ENCODE measurements at places on chromosomes 13 and 19. TPM values are rescaled to one million over a fixed set of nuclear protein-coding genes. Genes with fewer than 3 reads are reported as not detected.

Gene NMRK2
- not detected for polyA plus RNA-seq

Gene DAZAP1
- polyA plus RNA-seq: 7.7 TPM

- no peak overlapping the region for H3K4me3 ChIP-seq
- no peaks in the 10 kb centered on the region for H3K4me1 ChIP-seq
These were observed 24.1 kb upstream of the CEACAM20 start for GRCh38 chr19:44553478-44554171.

- no peak overlapping the region for H3K4me3 ChIP-seq
- DNase-seq: no peak
- no peaks in the 10 kb centered on the region for H3K36me3 ChIP-seq
- no peaks in the 10 kb centered on the region for H3K27me3 ChIP-seq
These were observed 28.4 kb downstream of the ARID3A start for GRCh38 chr19:954272-954671.

Gene FXYD3
- not detected for polyA plus RNA-seq

Gene HSD11B1L
- 4.0 TPM for polyA plus RNA-seq

Gene LCP1
- polyA plus RNA-seq: 1,545 TPM

GRCh38 chr13:58666331-58666730, 1034.8 kb downstream of the PCDH17 start:
- H3K36me3 ChIP-seq: no peaks in the 10 kb centered on the region
- no peak for DNase-seq
- H3K4me1 ChIP-seq: no peaks in the 10 kb centered on the region
- H3K27ac ChIP-seq: no peak overlapping the region

- no peaks in the 10 kb centered on the region for H3K27me3 ChIP-seq
- no peak overlapping the region for H3K4me3 ChIP-seq
- no peak overlapping the region for H3K27ac ChIP-seq
- DNase-seq: no peak
These were observed 28.0 kb downstream of the FRY start for GRCh38 chr13:32059511-32059984.

Gene CGB2
- not detected for polyA plus RNA-seq

Gene KLHL1
- polyA plus RNA-seq: not detected

GRCh38 chr13:103931331-103931845, 865.2 kb upstream of the SLC10A2 start:
- H3K27ac ChIP-seq: no peak overlapping the region
- H3K27me3 ChIP-seq: no peaks in the 10 kb centered on the region
- H3K4me1 ChIP-seq: no peaks in the 10 kb centered on the region
- no peaks in the 10 kb centered on the region for H3K36me3 ChIP-seq

- no peaks in the 10 kb centered on the region for H3K36me3 ChIP-seq
- peaks cover 5% of the 10 kb centered on the region for H3K4me1 ChIP-seq
- no peak overlapping the region for H3K27ac ChIP-seq
These were observed 19.3 kb upstream of the KCTD15 start for GRCh38 chr19:33777351-33777750.

DNA sequence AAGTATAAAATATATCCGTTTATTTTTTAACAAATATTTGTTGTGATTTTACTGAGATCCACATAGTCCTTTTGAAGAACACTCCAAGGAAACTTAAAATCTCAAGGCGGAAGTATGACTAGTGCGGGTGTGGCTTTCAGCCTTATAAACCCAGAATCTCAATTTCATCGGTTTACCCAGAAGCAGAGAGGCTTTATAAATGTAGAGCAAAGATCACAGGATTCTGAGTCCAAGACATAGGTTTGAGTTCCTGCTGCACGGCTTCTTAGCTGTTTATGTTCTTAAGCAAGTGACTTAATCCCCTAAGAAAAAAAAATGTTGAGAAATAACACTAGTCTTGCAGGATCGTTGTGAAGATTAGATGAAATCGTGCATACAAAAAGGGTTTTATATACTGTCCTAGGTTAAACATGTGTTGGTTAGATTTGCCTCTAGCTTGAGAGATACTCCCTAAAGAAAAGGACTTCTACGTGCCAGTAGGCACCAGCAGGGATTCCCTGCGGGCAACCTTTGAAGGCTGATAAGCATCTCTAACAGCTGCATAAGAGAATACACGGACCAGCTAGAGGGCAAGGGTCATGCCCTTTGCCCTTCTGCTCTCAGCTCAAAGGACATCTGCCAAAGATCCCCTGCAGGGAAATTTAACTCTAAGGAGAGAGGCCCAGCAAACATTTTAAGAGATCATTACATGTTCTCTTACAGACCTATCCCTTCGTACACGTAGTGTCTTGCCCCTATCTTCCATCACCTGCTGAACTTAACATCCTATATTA, 130.4 kb upstream of the MIR17HG start:
- no peaks in the 10 kb centered on the region for H3K36me3 ChIP-seq
- no peak for DNase-seq
- no peak overlapping the region for H3K4me3 ChIP-seq
- no peaks in the 10 kb centered on the region for H3K27me3 ChIP-seq

- no peak overlapping the region for H3K4me3 ChIP-seq
- no peaks in the 10 kb centered on the region for H3K4me1 ChIP-seq
- H3K27me3 ChIP-seq: no peaks in the 10 kb centered on the region
- no peaks in the 10 kb centered on the region for H3K36me3 ChIP-seq
These were observed 155.6 kb upstream of the IRS2 start for GRCh38 chr13:109941951-109942350.

- no peaks in the 10 kb centered on the region for H3K36me3 ChIP-seq
- no peak for DNase-seq
- H3K27me3 ChIP-seq: no peaks in the 10 kb centered on the region
- no peak overlapping the region for H3K4me3 ChIP-seq
- H3K27ac ChIP-seq: no peak overlapping the region
These were observed 140.7 kb upstream of the RFC3 start for GRCh38 chr13:33677215-33677614.

DNA sequence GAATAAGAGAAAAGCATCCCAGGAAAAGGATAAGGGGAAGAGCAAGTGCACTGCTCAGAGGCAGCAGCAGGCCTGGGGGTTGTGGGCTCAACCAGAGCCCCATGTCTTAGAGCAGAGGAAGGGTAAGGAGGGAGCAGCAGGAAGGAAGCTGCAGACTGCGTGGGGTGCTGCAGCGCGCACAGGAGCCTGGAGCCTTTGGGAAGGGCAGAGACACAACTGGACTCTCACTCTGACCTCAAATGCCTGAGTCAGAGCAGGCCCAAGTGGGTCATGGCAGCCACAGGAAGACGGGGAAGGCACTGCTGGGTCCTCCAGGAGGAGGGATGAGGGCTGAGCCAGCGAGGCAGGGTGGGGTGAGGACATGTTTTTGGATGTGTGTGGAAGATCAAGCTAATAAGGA, 31.6 kb downstream of the SIGLEC7 start:
- H3K4me3 ChIP-seq: no peak overlapping the region
- H3K36me3 ChIP-seq: no peaks in the 10 kb centered on the region
- H3K27ac ChIP-seq: no peak overlapping the region

Gene RGL3
- not detected for polyA plus RNA-seq

Gene TSHZ3
- 1.1 TPM for polyA plus RNA-seq

GRCh38 chr13:30429721-30430694, 7.7 kb downstream of the UBE2L5 start:
- no peaks in the 10 kb centered on the region for H3K36me3 ChIP-seq
- H3K4me1 ChIP-seq: no peaks in the 10 kb centered on the region
- H3K27ac ChIP-seq: no peak overlapping the region
- H3K4me3 ChIP-seq: no peak overlapping the region
- no peaks in the 10 kb centered on the region for H3K27me3 ChIP-seq

Gene CCDC169
- not detected for polyA plus RNA-seq

DNA sequence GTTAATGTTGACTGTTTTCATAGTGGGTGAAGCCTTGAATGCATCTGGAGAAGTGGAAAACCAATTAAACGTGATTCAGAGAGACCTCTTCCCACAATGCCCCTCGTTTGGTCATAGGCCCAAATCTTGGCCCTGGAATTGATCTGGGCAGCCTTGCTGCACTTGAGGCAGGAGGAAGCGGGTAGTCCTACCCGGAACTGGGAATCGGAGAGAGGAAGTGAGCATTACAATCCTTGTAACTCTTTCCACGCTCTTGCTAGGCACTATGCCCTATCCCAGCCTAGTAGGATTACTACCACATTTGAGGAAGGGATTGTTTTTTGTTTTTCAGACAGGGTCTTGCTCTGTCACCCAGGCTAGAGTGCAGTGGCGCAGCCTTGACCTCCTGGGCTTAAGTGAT, 3.6 kb downstream of the KCNK6 start:
- no peak for DNase-seq
- H3K4me3 ChIP-seq: no peak overlapping the region
- peaks cover 7% of the 10 kb centered on the region for H3K36me3 ChIP-seq
- H3K4me1 ChIP-seq: peaks cover 27% of the 10 kb centered on the region
- no peaks in the 10 kb centered on the region for H3K27me3 ChIP-seq
- H3K27ac ChIP-seq: no peak overlapping the region

Gene ZNF556
- polyA plus RNA-seq: not detected

- no peak overlapping the region for H3K4me3 ChIP-seq
- no peaks in the 10 kb centered on the region for H3K36me3 ChIP-seq
- H3K27ac ChIP-seq: no peak overlapping the region
- peaks cover 5% of the 10 kb centered on the region for H3K27me3 ChIP-seq
These were observed 72.9 kb downstream of the NHLRC3 start for GRCh38 chr13:39111145-39111544.

Gene C19orf81
- polyA plus RNA-seq: not detected

DNA sequence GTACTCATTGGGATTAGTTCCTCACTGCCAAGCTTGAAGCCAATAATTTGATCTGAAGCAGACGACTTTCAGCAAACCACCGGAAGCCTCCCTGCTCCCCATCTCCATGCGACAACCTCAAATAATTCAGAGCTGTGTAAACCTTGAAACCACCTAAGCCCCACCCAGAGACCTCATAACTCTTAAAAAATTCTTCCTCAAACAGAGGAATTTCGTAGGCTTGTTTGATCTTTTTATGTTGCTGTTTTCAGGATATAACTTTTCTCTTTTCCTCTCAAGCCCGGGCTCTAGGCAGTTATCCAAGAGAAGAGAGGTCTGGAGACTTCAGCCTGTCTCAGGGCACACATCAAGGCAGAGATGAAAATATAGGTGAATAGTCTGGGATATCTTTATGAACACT, 311.6 kb downstream of the KCNRG start:
- no peak overlapping the region for H3K27ac ChIP-seq
- no peak for DNase-seq
- no peaks in the 10 kb centered on the region for H3K27me3 ChIP-seq

GRCh38 chr13:48712141-48712540, 58.4 kb downstream of the CYSLTR2 start:
- H3K27me3 ChIP-seq: no peaks in the 10 kb centered on the region
- no peaks in the 10 kb centered on the region for H3K36me3 ChIP-seq
- DNase-seq: no peak
- H3K27ac ChIP-seq: no peak overlapping the region
- H3K4me1 ChIP-seq: no peaks in the 10 kb centered on the region

- H3K4me1 ChIP-seq: peaks cover 45% of the 10 kb centered on the region
- peak; percentile 62 for DNase-seq
- peaks cover 19% of the 10 kb centered on the region for H3K36me3 ChIP-seq
- no peaks in the 10 kb centered on the region for H3K27me3 ChIP-seq
- H3K27ac ChIP-seq: peak overlapping the region; percentile 97
These were observed 967 bp downstream of the DBP start for GRCh38 chr19:48635966-48636858.

DNA sequence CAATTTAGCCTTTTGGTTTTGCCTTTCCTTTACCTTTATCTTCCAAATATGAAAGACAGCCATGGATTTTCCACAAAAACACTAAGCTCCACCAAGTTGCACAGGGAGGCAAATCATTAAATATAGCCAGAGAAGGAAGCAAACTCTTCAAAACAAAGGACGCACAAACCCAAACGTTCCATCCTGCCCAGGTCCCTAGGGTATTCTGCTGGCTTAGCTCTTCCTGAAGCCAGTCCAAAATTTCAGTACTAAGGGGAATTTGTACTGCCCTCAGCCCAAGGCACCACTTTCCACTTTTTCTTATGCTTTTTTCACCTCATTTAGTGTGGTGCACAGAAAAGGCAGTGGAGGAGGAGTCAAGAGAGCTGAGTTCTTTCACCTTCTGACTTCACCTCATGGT, 169.9 kb downstream of the FLT1 start:
- H3K27ac ChIP-seq: no peak overlapping the region
- no peaks in the 10 kb centered on the region for H3K36me3 ChIP-seq
- H3K4me3 ChIP-seq: no peak overlapping the region
- H3K4me1 ChIP-seq: no peaks in the 10 kb centered on the region

Gene ICAM1
- polyA plus RNA-seq: 13.1 TPM

DNA sequence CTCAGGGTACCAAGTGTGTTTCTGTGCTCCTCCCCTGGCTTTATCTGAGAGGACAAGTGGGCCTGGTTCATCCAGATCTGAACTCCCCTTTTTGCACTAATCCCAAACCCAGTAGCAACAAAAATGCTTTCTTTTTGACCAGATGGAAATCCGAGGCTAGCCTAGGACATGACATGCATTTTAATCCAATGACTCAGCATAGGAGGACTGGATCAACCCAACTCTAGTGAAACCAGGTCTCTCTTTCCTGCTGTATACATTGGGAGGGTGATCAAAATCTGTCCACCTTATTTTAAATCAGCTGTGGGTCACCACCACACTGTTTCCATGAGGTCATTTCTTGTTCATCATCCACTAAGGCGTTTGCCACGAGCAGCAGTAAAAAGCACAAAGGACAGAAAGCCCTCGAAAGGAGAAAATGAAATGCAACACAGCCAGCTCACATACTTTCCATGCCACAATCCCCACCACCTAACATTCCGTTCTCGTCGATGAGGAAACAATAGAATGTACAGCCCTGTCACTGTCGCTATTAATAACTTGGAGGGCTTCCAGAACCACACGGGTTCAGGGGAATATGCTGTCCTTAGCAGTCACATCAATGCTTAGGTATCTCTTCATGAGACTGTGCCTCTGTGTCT, 543.0 kb downstream of the IRS2 start:
- no peak for DNase-seq
- no peaks in the 10 kb centered on the region for H3K36me3 ChIP-seq
- no peak overlapping the region for H3K4me3 ChIP-seq
- no peaks in the 10 kb centered on the region for H3K27me3 ChIP-seq

DNA sequence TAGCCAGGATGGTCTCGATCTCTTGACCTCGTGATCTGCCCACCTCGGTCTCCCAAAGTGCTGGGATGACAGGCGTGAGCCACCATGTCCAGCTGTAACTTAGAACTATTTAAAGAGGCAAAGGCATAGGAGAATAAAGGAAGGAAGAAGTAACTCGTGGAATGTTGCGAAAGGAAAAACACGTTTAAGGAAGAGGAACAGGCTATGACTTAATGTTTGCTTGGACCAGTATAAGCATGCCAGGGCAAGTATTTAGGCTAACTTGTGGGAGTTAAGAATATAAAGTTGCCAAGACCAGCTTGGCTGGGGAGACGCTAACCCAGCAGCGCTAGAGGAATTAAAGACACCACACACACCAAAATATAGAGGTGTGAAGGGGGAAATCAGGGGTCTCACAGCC, 33.5 kb downstream of the ZNF844 start:
- DNase-seq: no peak
- H3K36me3 ChIP-seq: no peaks in the 10 kb centered on the region
- no peak overlapping the region for H3K4me3 ChIP-seq
- no peak overlapping the region for H3K27ac ChIP-seq
- H3K27me3 ChIP-seq: no peaks in the 10 kb centered on the region

DNA sequence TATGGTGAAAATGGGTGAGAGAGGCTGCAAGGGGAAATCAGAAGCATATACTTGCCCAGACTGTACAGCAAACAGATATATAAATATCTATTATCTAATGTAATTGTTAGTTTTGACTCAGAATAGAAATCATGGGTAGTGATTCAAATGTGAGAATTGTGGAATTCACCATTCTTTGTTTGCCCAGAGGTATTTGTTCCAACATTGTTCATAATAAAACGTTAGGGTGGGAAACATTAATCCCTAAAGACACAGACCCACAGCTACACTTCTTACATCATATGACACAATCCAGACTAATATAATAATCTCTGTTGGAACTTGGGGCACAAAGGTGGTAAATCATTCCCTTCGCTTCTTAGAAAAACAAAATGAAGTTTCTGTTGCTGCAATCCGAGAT, 646.5 kb upstream of the SLITRK6 start:
- no peaks in the 10 kb centered on the region for H3K27me3 ChIP-seq
- no peaks in the 10 kb centered on the region for H3K36me3 ChIP-seq
- no peak overlapping the region for H3K27ac ChIP-seq
- DNase-seq: no peak
- no peaks in the 10 kb centered on the region for H3K4me1 ChIP-seq
- no peak overlapping the region for H3K4me3 ChIP-seq

Gene CATSPERD
- not detected for polyA plus RNA-seq
